Activated naive CD4-positive, alpha-beta T cell (primary cell): ENCODE measurements at places on chromosomes 7 and 10.

GRCh38 chr10:49260644-49261296 lies 38.2 kb upstream of the C10orf71 start:
- no peak for DNase-seq

DNA sequence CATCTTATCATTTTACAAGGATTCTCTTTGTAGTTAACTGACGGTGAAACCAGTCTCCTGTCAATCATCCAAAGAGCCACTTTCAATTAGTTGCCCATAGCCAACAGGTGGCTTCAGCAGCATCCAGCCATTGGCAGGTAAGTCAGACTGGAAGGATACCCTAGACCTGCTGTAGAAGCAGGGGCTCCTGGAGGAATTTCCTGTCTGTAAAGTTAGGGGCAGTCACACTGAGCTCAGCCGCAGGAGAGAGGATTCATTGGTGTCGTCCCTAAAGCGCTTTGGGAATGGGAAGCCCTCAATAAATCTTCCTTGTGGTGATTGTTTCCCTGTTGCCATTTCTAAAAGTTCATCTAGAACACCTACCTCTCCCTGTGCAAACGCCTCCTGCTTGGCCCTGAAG lies 140.4 kb downstream of the CELF2 start:
- DNase-seq = no peak

DNA sequence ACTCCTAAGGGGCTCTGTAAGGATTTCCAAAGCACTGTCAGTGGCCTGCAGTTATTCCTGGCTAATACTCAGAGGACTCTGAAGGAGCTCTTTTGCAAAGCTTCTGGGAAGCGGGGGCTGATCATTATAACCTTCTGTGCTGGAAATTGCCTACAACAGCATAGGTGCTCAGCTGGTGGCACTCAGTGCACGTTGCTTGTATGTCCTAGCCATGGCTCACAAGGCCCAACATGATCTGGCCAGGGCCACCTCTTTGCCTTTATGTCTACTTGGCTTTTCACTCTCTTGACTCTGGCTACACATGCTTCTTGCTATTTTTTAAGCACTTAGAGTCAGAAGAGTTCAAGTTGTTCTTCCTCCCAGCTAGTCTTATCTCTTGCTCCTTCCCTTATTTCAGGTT lies 17.5 kb downstream of the LAMB4 start:
- DNase-seq = no peak

DNA sequence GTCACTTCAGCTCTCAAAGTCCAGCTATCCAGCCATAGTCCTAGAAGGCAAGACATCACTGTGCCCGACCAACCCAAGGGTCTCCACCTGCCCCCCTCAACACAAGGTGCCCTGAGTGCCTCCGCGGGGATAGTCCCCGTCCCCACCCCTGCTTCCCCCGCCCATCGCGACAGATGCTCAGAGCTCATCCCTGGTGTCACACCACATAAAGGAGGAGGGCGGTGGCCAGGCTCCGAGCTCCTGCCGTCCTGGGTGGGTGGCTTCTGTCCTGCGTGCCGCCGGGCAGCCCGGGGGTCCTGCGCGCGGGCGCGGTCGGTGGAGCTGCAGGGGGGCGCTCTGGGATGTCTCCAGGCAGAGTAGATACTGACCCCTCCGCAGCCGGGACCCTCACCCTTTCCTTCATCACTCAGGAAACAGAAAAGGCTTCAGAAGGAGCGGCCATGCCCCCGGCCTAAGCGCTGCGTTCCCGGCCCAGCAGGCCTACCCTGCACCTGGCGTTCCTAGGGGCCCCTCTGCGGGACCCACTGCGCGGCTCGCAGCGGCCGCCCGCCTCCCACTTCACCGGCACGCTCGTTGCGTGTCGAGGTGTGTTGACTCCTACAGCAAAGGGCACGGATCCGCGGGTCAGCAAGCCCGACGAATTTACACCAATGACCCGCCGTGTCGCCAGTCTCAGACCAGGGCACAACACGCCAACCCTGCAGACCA lies 53.4 kb downstream of the ALOX5 start:
- DNase-seq = no peak

DNA sequence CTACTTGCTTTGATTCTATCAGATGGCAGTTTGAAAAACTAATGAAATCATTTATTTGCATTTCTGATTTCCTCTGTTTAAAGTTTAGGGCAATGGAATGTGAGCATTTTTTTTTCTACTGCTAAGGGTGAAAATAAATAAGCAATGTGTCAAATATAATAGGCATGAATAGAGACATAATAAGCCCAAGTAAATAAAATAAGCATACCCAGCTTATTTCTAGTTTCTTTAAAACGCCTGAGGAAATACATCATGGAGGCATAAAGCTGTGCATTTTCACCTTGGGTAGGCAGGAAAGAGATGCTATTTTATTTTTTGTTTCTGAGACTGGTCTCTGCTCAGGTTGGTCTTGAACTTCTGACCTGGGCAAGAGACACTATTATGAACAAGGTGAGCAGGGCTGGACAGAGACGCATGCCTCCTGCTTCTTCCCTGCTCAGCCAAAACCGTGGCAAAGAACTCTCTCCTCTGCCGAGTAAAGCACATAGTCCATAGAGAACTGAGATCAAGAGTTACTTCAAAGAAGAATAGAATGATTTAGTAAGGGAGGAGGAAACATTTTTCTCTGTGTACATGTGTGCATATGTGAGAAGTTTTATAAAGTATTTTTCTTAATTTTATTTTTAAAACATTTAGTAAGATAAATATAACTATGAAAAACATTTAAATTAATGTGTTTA lies 138.1 kb downstream of the GNAI1 start:
- no peak for DNase-seq

GRCh38 chr7:96499532-96499931 lies 177.6 kb upstream of the SLC25A13 start:
- no peak for DNase-seq

DNA sequence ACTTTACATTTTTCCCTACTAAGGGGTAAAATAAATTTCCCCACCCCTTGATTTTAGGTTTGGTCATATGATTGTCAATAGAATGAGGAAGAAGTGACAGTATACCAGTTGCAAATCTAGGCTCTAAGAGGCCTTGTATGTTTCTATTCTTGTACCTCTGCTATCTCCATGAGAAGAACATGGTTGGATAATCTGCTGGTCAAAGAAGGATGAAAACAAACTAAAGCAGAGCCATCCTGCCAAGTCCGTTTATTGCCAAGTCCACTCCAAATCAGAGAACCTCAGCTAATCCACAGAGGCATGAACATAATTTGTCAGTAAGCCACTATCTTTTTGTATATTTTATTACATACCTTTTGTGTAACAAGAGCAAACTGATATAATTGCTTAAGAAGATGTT lies 98.0 kb downstream of the CRPPA start:
- DNase-seq = no peak

DNA sequence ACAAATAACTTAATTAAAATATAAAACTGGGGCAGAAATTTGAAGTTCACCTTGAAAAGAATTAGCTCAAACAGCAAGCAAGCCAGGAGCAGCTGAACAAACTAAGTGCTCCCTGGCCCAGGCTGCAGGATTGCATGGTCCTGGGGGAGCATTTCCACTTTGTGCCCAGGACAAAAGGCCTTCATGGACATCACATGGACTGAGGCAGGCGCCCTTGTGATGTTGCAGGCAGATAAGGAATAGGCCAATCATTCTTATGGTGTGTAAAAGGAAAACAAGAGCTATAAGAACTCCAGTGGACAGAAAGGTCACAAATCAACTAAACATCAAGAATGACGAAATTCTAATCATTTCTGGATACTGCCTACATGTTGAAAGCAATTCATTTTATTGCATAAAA lies 17.5 kb upstream of the TECTB start:
- no peak for DNase-seq

GRCh38 chr10:10598297-10598696 lies 419.4 kb upstream of the CELF2 start:
- no peak for DNase-seq

DNA sequence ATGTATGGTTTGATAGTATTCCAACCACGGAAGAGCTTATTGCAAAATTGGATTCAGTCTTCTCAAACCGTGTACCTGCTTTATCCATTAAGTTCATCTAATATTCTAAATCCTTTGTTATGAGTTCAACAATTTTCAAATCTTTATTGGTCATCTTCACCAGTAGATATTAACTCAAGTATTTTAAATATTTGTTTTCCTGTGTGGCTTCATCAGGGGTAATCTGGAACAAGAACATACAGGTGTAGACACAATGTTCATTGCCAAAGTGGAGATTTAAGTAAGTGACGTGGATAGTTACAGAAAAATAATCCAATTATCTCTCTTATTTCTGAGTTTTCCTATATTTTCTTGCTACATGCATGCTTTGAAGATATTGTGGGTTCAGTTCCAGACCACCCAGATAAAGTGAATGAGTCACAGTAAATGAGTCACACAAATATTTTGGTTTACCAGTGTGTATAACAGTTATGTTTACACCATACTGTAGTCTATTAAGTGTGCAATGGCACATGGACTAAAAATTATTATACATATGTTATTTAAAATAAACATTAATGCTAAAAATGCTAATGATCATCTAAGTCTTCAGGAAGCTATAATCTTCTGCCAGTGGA lies 429.0 kb upstream of the POT1 start:
- DNase-seq = no peak

GRCh38 chr10:132886211-132887099 lies 55.9 kb downstream of the CFAP46 start:
- DNase-seq = no peak

GRCh38 chr7:155534691-155535090 lies 11.7 kb downstream of the CNPY1 start:
- no peak for DNase-seq
